NCI-H187 treated with DMSO at 0.1 percent for 48 hours (cell line): ENCODE measurements at places on chromosomes 11 and 22.

DNA sequence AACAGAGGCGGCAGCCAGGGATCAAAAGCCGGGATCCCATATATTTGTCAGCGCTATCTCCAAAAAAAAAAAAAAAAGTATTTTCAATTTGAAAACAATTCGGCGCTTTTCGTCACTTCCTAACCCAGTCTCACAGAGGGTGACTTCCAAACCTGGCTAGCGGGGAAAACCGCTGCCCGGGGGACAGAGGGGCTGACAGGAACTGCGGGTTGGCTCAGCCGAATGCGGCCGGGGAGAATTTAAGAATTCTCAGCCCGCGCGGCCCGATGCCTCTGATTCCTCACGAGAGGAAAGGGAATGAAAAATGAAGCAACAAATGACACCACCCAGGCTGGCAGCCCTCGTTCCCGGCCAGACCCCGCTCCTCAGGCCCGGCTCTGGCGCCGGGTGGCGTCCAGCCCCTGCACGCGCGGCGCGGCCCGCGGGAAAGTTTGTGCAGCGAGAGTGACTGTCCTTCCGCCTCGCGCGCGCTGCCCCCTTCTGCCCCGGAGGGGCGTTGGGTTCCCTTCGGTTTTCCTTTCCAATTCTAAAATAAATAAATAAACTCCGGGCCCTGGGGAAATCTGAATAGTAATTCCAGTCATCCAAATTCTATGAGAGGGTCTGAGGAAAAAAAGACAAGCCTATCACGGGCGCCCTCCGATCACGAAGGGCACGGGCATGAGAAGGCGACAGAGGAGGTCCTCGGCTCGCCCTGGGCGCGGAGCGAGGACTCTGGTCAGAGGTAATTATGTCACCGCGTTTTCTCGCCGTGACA lies 4.8 kb upstream of the PAX6 start:
- DNase-seq, result no peak

GRCh38 chr11:93648158-93648557 lies 13.3 kb upstream of the CEP295 start:
- DNase-seq, result no peak

DNA sequence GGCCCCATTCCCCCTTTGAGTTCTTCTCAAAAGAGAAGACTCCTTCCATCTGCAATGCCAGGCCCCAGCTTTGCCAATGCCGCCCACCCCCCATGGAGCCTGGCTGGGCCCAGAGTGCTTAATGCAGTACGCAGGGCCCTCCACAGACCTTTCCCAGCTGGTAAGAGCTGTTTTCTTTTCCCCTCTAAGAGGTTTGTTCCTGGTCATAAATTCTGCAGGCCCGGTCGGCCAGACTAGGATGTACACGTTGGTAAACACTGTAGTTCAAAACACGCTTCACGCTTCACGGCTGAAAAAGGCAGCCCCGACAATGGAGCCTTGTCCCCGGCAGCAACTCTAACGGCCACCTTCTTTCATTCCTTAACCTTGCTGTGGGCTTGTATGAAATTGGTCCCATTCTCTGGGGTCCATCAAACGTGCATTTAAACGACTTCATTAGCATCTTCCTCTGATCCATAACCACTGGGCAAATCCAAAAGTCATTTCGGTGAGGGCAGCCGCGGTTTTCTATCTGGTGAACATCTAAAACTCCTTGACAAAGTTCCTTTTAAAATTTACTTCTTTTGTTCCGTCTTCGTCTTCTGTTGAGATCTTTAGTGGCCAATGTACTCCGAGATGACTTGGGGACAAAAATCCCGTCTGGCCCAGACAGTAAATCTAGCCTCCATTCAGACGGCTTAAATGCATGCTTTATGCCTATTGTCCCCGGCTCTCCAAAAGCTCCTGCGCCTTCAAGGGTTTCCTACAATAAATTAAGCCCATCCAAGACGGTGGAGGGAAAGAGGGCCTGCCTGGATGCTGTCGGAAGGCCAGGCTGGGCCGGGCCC lies 60.0 kb upstream of the MYEOV start:
- DNase-seq, result no peak

- DNase-seq, result no peak
These were observed at the start of gene GRIA4 for GRCh38 chr11:105609832-105610781. GRIA4 (plus strand) TSS chr11:105610073; CDS start chr11:105610998, 925 bp downstream.

- no peak for DNase-seq
These were observed 25.7 kb downstream of the DRD4 start for GRCh38 chr11:662689-663274.

GRCh38 chr11:100592619-100593260 lies 94.3 kb upstream of the ARHGAP42 start:
- no peak for DNase-seq

DNA sequence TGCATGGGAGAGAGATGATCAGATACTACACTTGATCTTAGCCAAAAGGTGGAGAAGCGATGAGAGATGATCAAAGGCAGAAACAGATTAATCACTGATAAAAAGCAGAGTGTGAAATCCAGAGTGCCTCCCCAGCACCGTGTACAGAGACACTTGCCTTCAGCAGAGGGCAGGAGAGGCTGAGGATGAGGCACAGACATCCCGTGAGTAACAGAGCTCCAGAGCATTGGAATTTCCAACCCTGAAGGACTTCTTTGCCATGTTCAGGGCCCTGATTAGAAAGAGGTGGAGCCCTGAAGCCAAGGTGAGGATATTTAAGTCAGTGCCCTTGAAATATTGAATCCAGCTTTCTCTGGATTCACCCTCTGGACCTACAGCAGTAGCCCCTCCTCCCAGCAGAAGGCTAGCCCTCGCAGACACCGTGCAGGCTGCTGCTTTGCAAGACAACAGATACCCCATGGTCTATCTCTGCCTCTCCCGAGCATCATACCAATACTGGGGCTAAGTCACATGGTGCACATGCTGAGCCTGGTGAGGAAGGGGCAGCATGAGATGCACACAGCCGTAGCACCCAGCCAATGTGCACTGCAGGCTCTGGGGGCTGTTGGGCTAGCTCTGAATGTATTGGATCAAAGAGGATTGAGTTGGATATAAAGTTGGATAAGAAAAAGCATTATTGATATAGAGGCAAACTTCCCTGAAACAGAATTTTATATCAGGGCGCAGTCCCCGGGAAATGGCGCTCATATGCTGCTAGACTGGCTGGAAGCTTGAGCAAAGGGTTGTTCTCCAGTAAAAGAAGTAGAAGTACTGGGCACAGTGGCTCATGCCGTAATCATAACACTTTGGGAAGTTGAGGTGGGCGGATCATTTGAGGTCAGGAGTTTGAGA lies 200.3 kb upstream of the B3GAT1 start:
- DNase-seq, result no peak

GRCh38 chr22:25182131-25183110 lies 17.2 kb upstream of the CRYBB3 start:
- DNase-seq, result no peak

DNA sequence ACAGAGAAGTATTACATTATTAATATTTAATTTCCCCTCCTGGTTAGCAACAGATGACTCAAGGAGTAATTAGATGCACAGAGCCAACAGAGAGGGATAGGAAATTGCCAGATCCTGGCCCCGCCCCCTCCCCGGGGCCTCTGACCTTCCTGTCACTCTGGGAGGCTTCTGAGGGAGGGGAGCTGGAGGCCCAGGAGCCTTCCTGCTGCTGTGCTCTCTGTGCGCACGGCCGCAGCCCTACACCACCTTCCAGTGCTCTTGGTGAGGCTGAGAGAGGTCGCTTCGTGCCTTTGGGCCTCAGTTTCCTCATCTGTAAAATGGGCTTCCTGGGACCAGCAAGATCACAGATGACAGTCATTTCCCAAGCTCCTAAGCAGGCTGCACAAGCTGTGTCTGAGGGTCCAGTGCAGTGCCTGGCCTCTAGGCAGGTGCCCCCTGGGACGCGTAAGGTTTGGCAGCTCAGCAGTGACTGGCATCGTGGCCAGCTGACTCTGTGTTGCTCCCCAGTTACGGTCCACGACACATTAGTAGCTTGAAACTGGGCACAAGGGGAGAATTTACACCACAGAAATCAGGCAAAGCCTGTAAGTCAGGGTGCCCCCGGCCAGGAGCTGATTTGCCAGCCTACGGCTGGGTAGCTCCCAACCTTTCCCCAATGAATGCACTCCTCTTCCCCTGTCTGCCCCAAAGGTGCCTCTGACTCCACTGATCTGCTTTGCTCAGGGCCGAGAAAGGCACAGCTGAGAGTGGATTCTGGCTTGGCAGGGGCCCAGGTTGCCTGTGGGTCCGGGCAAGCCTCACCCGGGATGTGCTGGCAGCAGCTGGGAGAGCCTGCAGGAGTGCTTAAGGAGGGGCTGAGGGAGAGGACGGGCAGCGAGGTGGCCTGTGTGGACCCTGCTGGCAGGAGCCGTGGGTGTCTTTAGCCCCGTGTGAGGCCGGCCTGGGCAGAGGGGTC lies 2.3 kb downstream of the ADORA2A start:
- no peak for DNase-seq

DNA sequence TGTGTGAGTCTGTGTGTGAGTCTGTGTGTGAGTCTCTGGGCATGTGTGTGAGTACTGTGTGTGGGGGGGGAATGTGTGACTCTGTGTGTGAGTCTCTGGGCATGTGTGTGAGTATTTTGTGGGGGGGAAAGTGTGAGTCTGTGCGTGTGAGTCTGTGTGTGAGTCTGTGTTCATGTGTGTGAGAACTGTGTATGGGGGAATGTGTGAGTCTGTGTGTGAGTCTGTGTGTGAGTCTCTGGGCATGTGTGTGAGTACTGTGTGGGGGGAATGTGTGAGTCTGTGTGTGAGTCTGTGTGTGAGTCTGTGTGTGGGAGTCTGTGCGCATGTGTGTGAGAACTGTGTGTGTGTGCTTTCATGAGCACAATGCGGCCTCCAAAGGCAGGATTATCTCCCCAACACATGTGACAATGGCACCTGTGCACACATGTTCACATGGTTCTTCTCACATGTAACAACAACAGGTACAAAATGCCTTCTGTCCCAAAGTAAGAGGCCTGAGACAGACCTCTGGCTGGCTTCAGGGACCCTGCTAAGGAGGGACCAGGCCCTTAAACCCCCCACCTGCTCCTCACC lies 1.6 kb downstream of the CD5 start:
- no peak for DNase-seq

- DNase-seq, result no peak
These were observed 1.9 kb downstream of the GDPD4 start for GRCh38 chr11:77299528-77299993.

DNA sequence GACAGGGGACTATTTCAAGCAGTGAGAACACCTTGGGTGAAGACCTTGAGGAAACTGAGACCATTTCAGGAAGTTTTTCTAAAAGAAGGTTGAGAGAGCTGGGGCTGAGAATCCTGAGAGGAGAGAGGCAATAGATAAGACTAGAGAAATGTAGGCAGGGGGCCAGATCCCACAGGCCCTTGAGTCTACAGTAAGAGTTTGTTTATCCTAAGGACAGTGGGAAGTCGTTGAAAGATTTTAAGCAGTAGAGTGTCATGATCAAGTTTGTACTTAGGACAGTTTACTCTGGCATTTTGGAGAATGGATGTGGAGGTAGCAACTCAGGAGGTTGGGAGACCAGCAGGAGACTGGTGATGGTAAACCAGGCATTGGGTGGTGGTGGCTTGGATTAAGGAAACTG lies 17.1 kb downstream of the HSD17B12 start:
- DNase-seq, result no peak

- no peak for DNase-seq
These were observed 8.4 kb downstream of the DAGLA start for GRCh38 chr11:61688365-61689163.

- no peak for DNase-seq
These were observed 21.6 kb downstream of the MMP20 start for GRCh38 chr11:102603576-102603975.

- no peak for DNase-seq
These were observed 4.4 kb upstream of the CNTF start for GRCh38 chr11:58617976-58618557.

DNA sequence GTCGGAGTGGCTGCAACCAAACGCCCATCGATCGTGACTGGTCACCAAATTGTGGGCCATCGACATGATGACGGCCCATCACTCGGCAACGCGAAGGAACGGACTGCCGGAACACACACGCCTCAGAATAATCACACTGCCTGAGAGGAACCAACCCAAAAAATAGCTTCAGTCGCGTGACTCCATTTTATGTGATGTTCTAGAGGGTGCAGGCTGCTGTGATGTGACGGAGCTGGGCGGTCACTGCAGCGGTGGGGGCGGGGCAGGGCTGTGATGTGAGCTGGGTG lies 174.6 kb downstream of the CTTN start:
- DNase-seq, result no peak

GRCh38 chr11:134642206-134642605 lies 230.2 kb upstream of the B3GAT1 start:
- DNase-seq, result no peak

- DNase-seq, result no peak
These were observed 13.2 kb downstream of the UEVLD start for GRCh38 chr11:18575361-18575760.

DNA sequence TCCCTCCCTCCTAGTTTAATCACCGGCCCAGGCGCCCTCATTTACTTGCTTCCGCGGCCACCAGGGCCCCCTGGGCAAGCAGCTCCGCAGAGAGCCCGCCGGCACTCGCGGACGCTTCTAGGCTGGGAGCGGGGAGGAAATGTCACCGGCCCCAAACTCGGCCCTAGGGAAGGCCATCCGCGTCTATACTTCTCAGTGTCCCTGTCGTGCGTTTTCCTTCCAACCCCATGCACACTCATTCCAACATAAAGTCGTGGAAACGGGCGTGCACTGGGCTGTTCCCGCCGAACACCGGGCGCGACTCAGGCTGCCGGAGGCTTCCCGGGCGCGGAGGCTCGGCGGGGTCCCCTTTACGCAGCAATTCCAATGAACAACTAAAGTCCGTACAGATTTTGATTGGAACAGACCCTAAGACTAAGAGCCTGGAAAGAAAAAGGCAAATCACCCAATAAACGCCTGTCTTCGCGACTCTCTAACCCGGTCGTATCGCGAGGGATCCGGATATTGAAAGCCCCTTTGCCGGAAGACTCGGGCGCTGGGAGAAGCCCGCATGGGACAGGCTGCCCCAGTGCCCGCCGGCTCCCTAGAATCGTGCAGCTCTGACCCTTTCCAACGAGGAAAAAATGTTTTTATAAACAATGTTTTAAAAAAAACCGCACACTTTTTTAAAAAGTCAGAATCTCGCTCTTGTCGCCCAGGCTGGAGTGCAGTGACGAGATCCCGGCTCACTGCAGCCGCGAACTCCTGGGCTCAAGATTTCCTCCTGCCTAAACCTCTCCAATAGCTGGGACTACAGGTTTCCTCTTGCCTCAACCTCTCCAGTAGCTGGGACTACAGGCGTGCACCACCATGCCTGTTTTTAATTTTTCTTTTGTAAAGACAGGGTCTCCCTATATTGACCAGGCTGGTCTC lies 1.3 kb upstream of the BARX2 start:
- DNase-seq, result no peak

- no peak for DNase-seq
These were observed 42.5 kb upstream of the CDON start for GRCh38 chr11:126105022-126105747.

- no peak for DNase-seq
These were observed 154.2 kb downstream of the CCDC34 start for GRCh38 chr11:27208846-27209245.

GRCh38 chr11:76462317-76462716 lies 17.5 kb downstream of the EMSY start:
- DNase-seq, result no peak
